ENCODE measurements at places on chromosomes 12 and 14.
A peak's percentile ranks its signal among the peaks of the same experiment; 100 is the strongest.

- DNase-seq: no peak
Observed at GRCh38 chr12:95173392-95174251, 43.6 kb downstream of the FGD6 start.

DNA sequence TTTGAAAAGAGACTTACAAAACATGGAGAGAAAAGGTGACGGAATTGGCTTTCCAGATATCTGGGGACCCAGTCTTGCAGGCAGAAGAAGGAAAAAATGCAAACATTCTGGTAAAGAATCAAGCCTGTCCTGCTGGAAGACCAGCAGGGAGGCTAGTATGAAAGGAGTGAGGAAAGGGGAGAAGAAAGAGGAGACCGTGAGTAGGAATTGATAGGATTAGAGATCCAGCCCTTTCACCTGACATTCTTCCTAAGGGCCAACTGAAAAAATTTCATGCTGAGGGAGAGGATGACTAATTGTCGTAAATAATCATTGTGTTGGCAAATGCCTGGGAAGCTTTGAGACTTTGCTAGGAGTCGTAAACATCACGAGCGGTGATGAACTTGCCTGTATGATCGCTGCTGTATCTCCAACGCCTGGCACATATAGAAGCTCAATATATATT, 12.1 kb downstream of the BHLHE41 start:
- no peak for DNase-seq

- no peak for DNase-seq
Observed at GRCh38 chr12:113840401-113841042, 125.6 kb downstream of the RBM19 start.

- DNase-seq: no peak
Observed at GRCh38 chr14:73241481-73242165, 4.3 kb downstream of the PAPLN start.

DNA sequence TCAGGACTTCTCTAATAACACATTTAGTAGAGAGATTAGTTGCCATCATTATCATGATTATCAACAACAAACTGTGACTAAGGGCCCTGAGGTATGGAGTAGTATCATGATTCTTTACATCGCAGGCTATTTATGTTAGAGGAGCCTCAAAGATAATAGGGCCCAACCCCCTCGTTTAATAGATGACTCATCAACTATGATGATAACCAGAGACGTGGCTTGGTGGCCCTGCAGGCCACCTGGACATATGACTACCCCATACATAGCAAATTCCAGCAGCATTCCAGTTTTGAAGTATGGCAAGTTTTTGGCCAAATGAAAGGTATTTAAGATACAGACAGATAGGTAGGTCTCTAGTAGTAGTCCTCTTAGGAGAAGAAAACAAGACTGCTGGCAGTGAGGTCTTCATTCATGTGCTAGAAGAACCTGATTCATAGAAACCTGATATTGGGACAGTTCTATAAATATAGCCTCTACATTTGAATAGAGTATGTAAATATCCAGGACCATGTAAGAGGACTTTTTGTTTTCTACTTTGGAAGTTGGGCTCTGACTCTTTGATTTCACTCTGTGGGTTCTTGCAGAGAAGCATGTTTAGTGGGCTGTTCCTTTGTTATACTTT, 5.6 kb downstream of the RIC8B start:
- no peak for DNase-seq

- DNase-seq: peak; percentile 36
Observed at GRCh38 chr12:95218150-95219133, 835 bp downstream of the VEZT start.

DNA sequence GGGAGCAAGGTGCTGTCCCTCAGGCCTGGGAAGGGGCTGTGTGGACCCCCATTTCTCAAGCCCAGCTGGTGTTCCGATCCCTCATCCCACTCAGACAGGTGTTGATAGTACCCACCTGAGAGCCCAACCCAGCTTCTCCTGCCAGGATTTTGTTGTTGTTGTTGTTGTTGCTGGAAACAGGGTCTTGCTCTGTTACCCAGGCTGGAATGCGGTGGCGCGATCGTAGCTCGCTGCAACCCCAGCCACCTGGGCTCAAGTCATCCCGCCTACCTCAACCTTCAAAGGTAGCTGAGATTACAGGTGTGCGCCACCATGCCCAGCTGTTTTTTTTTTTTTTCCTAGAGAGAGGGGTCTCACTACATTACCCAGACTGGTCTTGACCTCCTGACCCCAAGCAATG, 209.9 kb downstream of the PHETA1 start:
- no peak for DNase-seq

DNA sequence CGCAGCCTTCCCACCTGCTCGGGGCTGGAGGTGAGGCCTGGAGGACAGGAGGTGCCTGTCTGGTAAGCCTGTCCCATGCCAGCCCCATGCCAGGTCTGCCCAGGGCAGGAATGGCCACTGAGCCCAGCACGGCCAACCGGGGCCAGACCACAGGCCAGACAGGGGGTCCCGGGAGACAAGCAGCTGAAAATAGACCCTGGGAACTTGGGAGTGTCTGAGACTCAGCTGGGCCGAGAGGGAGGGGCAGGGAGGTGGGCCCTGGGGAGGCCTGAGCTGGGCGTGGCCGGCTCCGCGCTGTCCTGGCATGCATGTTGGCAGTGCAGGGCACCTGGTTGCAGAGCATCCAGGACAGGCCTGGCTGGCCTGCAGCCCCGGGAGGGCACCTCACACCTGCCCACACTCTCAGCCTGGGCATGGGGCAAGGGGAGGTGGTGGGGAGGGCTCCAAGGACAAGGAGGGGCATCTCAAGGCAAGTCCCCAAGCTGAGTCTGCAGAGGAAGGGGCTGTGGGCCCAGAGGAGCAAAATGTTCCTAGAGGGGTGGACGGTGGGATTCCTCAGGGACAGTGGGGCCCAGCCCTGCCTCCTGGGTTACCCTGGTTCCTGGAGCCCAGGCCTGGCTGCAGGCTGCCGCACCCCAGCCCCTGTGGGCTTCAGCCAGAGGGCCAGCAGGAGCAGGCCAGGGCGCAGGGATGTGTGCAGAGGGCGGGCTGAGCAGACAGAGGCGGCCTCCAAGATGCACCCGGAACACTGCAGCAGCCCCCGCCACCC, 3.2 kb upstream of the CRIP1 start:
- no peak for DNase-seq

DNA sequence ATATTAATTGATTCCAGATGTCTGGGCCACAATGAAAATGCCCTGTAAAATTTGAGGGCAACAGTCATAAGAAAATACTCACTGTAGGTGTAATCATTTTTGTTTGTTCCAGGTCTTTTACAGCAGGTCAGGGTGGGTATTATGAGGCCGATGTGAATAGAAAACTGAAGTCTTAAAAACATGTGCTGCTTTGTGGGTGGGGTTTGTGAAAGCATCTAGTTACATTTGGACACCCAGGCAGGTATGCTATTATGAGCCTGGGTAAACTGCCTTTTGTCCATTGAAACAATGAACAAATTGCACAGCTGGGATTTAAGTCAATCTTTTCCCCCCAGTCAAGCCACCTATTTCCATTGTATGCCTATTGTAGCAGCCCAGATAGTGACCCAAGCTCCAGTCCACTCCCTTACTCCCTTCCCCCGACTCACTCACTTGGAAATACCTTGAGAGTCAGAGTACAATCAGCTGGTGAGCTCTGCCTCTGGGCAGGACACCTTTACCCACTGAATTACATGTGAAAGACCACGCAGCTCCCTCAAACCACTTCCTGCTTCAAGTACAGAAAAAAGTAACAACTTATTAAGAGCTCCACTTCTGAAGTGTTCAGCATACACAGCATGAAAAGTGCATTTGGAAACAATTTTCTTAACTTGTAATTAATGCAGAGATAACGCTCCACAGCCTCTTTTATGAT, 1.8 kb downstream of the IGF1 start:
- DNase-seq: peak; percentile 27

DNA sequence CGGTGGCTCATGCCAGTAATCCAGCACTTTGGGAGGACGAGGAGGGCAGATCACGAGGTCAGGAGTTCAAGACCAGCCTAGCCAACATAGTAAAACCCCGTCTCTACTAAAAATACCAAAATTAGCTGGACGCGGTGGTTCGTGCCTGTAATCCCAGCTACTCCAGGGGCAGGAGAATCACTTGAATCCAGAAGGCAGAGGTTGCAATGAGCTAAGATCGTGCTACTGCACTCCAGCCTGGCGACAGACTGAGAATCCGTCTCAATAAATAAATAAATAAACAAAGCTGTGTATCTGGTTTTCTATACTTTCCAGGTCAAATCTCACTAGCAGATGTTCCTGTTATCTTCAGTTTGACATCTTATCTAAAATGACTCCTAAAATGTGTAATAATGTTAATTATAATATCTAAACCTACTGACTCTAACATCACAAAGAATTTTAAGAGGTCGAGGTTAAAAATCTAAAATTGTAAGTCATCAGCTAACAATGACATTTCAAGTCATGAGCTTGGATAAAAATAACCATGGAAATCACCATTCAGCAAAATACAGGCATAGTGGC, 2.4 kb upstream of the SRP54 start:
- DNase-seq: no peak

- DNase-seq: no peak
Observed at GRCh38 chr14:53365486-53366130, 212.5 kb upstream of the DDHD1 start.

DNA sequence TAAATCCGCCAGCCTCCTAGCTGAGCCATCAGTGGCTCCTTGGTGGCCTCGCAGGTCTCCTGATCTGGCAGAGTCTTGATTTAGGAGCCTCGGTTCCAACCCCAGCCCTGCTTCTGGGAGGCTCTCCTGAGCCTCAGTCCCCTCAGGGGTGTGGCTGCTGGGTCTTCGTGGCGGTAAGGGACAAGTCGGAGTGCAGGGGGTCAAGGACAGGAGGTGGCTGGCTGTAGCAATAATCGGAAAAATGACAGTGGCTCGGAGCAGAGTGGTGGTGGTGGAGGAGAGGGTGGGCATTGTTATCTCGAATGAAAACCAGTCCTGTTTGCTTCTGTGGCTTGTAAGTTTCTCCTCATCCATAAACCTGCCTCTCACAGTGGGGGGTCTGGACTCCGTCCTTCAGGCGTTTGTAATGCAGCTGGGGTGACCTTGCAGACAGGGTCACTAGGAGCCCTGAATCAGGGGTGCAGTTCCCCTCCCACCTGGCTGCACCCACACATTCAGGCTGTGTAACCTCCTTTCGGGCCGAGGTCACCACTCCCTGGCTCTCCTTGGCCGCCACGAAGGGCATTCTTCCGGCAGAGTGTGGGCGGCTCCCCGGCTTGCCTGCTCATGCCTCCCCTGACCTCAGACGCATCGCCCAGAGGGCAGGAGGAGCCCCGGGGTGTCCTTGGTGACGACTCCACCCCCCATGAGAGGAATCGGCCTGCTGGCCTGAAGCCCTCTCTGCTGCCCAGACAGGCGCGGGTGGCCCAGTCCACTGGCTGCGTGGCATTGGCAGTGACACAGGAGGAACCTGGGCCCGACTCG, 8.1 kb downstream of the BCL7A start:
- no peak for DNase-seq

- DNase-seq: no peak
Observed at GRCh38 chr14:88251650-88252049, 71.4 kb downstream of the KCNK10 start.

DNA sequence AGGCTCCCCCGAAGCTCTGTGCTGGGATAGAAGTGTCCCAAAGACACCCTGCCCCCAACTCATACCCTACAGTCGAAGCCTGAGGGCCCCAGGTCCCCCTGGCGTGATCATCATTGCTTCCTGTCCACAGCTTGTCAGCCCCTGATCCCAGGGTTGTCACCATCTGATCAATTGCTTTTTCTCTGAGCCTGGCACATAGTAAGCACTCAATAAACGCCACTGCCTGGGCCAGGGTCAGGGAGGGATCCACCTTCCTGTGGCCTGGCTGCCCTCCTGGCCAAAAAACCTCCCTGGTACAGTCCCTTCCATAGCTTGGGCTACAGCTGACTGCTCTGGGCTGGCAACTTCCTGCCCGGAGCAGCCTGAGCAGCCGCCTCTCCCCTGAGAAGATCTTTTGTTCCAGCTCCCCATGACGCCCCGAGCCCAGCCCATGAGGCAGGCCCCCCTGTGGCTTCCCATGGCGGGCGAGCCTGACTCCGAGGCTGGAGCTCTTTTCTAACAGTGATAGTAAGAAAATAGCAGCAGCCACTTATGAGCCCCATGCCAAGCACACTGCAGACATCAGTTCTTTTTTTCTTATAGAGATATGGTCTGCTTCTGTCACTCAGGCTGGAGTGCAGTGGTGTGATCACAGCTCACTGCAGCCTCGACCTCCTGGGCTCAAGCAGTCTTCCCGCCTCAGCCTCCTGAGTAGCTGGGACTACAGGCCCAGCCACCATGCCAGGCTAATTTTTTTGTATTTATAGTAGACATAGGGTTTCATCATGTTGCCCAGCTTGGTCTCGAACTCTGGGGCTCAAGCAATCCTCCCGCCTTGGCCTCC, 6.5 kb downstream of the SH2B3 start:
- DNase-seq: no peak

- DNase-seq: no peak
Observed at GRCh38 chr12:69598174-69598753, 12.4 kb downstream of the LRRC10 start.

DNA sequence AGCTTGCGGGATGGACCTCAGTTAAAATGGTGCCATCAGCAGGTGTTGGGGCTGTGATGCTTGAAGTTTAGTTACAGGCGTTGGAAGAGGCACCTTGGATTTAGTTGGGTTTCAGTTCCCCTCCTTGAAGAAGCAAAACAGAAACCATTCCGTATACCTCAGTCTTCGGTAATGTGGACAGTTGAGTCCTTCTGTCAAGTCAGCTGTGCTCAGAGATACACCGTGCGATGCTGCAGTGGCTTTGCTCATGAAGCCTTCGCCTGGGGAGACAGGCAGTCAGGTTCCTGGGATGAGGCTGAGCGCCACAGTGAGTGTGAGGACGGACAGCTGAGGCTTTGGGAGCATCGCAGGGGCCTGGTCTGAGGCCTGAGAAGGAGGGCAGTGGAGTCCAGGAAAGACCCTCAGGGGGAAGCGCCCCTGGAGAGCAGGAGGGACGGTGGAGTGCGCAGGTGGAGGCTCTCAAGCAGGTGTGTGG, 7.4 kb downstream of the RAN start:
- peak; percentile 80 for DNase-seq

GRCh38 chr12:8078398-8078797, 3.7 kb upstream of the NECAP1 start:
- no peak for DNase-seq

GRCh38 chr12:100827901-100828520, 33.4 kb downstream of the ANO4 start:
- DNase-seq: peak; percentile 9

- DNase-seq: no peak
Observed at GRCh38 chr14:48925184-48925583, 661.0 kb downstream of the RPS29 start.

- no peak for DNase-seq
Observed at GRCh38 chr14:99575043-99576023, 28.7 kb downstream of the CCDC85C start.

GRCh38 chr12:31815096-31815495, 86.3 kb upstream of the AMN1 start:
- DNase-seq: no peak

DNA sequence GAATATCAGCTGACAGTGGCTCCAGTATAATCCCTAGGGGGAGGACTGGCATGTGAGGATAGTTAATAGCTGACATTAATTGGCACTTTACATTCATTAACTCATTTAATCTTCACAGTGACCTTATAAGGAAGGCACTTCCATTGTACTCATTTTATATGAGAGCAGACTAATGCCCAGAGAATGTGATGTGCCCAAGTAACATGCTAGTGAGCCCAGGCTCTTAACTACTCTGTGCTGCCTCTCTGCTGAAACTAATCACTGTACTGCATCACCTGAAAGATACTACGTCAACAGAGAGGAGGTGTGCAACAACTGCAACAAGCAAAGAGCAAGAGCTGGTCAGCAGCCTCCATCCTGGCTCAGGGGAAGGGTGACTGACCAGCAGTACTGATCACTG, 40.1 kb downstream of the GALNT4 start:
- DNase-seq: no peak

All from GM13977 (cell line).